Activated T-cell treated with anti-CD3 and anti-CD28 coated beads, Interleukin-2, amount 50 U/mL, for 4 hours (primary cell): ENCODE measurements at places on chromosomes 6 and 20. TPM values are rescaled to one million over a fixed set of nuclear protein-coding genes. Genes with fewer than 3 reads are reported as not detected.
A peak's percentile ranks its signal among the peaks of the same experiment; 100 is the strongest.

GRCh38 chr6:18413381-18413780 lies 26.2 kb downstream of the RNF144B start:
- DNase-seq, result no peak

GRCh38 chr6:146560607-146561006 lies 17.0 kb downstream of the RAB32 start:
- DNase-seq, result no peak

- no peak for DNase-seq
These were observed 60.7 kb downstream of the GRIK2 start for GRCh38 chr6:101454106-101454676.

- DNase-seq, result no peak
These were observed 80.0 kb upstream of the FOXQ1 start for GRCh38 chr6:1231941-1232340.

DNA sequence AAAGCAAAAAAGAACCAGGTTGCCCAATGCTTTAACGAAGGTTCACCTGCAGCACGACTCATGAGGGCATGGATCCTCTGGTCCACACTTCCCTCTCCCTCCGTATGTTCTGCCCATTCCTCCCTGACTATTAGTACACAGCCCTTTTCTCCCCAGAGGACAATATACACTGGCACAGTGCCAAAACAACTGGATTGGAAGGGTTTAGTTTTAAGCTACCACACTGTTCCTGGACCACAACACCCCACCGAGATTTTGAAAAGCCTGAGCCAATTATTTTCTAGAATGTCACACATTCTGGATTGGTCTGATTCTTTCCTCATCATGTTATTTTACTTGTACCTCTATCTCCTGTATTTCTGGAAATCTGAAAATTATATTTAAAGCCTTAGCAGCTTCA lies 2.9 kb upstream of the AKAP7 start:
- DNase-seq, result no peak

GRCh38 chr20:37390891-37391525 lies 45.1 kb downstream of the SRC start:
- no peak for DNase-seq

DNA sequence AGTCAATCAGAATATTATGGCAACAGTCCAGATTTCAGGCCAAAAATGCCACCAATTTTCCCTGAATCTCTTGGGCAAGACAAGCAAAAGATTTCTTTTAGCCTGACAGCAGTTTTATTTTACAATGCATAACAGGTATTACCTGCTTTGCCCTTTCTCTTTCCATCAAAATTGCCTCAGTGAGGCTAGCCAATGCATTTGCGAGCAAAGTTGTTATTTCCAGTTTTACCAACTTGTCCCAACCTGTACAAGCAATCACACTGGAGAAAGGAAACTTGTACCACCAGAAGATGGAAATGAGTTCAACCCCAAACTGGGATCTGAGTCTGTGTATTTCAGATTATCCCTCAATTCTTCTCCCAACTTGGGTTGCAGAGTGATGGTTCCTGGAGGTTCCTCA lies 279.9 kb upstream of the CDYL start:
- DNase-seq, result no peak

The LGSN gene
- total RNA-seq, result not detected

The NSFL1C gene
- total RNA-seq, result 208 TPM

The ADAT2 gene
- total RNA-seq, result 28.8 TPM

GRCh38 chr20:62740286-62741141 lies 31.9 kb downstream of the NTSR1 start:
- DNase-seq, result peak; percentile 72

- no peak for DNase-seq
These were observed 79.6 kb upstream of the AHI1 start for GRCh38 chr6:135577059-135577538.

The ANGPT4 gene
- total RNA-seq, result not detected

The XKR7 gene
- total RNA-seq, result not detected

The COL12A1 gene
- 0.30 TPM for total RNA-seq
